Thoracic aorta (tissue), 2 donors: ENCODE measurements at places on chromosomes 11 and 22. TPM values are rescaled to one million over a fixed set of nuclear protein-coding genes. Genes with fewer than 3 reads are reported as not detected.

DNA sequence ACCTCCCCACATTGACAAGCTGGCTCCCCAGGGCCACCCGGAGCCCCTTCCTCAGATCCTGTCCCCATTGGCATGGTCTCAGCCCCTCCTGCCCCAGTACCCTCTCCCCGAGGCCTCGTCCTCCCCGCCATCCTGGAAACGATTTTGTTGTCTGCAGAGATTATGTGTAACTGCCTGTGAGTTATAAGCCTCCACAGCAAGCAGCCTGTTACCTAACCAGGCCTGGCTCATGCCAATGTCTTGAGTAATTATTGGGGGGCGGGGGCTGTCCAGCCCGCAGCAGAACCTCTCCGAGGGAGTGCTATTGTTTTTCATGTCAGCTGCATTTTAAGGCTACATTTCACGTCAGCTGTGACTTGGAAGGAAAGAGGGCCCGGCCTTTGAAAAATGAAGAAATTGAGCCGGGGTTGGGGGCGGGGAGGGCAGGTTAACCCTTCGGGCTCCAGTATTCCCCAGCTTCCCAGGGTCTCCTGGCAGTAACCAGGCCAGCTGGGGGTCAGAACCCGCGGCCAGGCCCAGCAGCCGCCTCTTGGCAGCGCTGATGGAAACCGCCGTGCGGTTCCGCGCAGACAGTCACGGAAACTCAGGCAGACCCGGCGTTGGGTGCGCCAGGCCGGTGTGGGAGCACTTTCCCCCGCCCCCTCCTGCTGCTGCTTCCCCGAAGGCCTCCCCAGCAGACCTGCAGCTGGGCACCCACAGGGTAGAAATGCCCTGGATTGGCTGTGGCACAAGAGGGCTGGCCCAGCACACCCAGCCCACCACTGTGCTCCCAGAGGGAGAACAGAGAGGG is 59.5 kb downstream of the CDKN1C start:
- DNase-seq: peak; percentile 62

DNA sequence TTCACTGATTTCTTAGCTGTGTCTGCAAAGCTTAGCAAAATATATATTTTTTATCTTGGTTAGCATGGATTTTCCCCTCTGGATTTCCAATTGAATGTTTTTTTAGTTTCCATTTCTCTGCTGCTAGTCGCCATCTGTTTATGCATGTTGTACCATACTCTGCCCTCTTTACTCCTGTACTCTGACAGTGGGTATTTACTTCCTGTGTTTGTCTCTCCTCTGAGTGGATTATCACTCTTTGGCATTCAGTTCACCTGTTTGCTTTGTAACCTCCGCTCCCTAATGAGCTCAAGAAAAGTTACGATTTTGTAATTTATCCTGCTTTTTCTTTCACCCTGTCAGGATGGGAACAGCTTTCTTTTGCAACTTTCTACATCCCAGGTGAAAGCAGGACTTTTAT is 59.1 kb downstream of the PDHX start:
- no peak for DNase-seq

GRCh38 chr11:120819003-120819402 is 204.9 kb upstream of the TBCEL start:
- no peak for DNase-seq

DNA sequence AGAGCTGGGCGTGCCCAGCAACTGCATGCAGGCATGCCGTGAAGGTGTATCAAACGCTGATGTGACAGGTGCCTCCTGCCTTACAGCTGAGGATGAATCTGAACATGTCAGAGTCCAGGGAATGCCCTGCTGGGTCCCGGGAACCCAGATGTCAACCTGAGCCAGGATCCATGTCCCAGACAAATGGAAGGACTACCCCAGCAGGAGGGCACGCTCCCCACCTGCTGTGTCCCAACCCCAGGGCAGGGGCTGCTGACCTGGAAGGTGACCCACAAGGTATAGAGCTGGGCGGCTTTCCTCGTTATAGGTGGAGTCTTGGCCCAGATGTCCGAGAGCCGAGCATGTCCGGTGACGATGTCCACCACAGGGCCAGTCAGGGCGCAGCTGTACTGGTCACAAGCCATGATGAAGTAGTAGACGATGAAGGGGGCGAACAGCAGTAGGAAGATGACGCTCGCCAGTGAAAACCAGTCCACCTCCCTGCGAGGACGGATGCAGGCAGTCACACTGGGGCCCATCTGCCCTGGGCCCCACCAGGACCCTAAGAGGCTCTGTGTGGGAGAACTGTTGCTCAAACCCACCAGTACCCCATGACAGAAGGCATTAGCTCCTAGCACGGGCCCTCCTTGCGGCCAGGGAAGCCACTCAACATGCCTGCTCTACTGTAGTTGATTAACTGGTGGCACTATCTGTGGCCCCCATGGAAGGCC is 4.3 kb downstream of the DHCR7 start:
- no peak for DNase-seq

DNA sequence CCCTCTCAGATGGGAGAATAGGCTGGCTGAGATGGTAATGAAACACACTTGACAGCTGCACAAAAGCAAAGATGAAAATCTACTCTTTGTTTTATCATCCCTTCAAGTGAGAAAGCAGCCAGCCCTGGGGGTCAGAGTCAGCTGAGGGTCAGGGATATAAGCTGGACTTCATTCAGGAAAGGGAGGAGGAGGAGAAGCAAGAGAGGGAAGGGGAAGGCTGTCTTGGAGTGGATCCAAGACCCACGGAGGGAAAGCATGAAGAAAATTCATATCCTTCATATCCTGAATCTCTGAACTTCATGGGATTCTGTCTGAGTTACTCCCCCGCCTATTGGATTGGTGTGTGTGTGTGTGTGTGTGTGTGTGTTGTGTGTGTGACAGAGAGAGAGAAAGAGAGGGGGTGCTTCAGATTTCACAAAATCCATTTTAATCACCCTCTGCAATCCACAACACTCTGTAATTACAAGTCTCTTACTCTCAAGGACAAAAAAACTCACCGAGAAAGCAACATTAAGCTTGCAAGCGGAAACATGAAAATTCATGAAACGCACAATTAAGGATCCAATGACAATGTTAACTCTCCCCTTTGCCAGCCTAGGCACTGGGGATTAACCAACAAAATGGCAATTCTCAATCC is 327.7 kb downstream of the TENM4 start:
- DNase-seq: no peak

DNA sequence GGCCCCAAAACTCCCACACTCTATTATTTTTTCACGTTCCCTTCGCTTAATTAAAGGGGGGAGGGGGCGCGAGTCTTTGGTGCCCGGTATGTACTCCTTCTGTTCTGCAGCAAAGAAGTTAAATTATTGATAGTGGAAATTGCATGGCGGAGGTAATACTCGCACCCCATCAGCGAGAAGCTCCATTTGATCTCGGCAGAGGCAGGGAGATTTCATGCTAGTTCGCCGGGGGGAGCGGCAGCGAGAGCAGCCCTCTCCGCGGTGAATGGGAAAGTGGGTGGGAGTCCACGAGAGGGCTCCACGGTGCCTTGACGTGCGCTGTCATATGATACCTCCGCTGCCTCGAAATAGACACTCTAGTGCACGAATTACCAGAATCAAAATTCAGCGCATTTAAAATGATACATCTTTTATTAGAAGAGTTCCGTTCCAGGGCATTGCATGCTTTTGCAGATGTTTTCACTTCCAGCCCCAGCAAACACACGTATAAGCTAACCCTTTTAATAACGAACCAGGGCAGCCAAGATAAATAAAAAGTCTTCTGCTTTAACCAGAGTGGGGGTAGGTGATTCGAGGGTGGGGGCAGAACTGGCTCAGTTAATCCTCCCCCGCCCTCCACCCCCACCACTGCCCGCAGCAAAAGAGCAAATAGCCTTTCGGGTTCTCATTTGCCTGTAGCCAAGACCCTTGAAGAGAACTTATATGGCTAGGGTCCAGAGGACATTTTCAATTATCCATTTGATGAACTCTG is 1.3 kb upstream of the BDNF start:
- no peak for DNase-seq

DNA sequence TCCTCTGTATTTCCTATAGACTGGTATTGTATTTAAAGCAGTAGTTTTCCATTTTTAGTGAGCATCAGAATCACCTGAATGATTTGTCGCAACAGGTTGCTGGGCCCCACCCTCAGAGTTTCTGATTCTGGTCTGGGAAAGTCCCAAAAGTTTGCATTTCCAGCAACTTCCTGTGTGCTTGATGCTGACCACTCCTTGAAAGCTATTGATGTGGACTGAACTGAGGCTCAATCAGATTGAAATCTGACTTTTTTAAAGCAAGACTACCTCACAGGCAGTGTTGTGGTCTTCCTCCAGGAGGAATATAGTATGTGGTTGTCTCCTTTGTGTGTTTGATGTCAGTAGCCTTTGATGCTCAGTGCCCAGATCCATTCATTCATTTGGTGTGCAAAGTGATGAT is 17.2 kb upstream of the MPZL2 start:
- DNase-seq: no peak

- no peak for DNase-seq
Observed at GRCh38 chr11:63887386-63887999, 29.5 kb downstream of the RCOR2 start.

DNA sequence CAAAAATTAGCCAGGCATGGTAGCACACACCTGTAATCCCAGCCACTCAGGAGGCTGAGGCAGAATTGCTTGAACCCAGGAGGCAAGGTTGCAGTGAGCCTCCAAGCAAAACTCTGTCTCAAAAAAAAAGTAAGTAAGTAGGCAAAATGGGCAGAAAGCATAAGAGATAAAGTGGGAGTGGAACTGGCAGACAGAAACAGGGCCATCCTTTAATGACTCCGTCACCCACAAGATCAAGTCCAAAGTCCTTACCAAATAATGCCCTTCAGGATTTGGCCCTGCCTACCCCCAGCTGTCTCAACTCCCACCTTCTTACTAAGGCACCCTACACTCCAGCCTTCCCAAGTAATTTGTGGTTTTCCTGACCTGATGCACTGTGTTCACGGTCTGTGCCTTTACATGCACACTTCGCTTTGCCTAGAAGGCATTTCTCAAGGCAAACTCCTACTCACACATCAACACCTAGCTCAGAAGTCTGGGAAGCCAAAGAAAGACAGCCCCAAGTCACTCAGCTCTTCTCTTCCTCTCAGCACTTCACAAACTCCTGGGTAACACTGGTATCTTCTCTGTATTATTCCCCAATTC is 6.1 kb downstream of the MAPK1 start:
- no peak for DNase-seq

- DNase-seq: no peak
Observed at GRCh38 chr11:97364047-97364446, 974.2 kb downstream of the JRKL start.

GRCh38 chr11:112961146-112961668 is at the start of gene NCAM1:
Gene NCAM1, plus strand, starts transcription at chr11:112961420.
- peak; percentile 5 for DNase-seq

DNA sequence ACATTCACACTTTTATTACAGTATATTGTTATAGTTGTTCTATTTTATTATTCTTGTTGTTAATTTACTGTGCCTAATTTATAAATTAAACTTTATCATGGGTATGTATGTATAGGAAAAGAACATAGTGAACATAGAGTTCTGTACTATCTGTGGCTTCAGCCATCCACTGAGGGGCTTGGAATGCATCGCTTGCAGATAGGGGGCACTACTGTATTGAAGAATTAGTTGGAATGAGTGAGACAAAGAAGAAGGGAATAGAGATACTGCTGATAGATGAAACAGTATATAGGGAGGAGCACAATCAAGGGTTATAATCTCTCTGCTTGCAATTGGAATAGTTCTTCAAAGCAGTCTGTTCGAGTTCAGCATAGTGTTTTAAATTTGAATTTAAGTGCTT is 432.2 kb downstream of the RAB38 start:
- no peak for DNase-seq

DNA sequence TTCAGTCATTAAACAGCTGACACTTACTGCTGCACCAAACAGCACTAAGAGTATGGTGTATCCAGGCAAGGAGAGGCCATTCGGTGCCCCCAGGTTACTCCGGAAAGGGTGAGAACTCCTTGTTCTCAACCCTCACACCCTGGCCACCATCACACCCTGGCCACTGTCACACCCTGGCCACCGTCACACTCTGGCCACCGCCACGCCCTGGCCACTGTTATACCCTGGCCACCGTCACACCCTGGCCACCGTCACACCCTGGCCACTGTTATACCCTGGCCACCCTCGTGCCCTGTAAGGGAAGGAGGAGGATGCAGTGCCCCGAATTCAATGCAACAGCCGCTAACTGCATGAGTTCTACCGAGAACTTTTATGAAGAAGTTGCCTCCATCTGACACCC is 644.4 kb downstream of the TBC1D22A start:
- DNase-seq: no peak

- no peak for DNase-seq
Observed at GRCh38 chr22:38570779-38571364, 889 bp upstream of the DMC1 start.

DNA sequence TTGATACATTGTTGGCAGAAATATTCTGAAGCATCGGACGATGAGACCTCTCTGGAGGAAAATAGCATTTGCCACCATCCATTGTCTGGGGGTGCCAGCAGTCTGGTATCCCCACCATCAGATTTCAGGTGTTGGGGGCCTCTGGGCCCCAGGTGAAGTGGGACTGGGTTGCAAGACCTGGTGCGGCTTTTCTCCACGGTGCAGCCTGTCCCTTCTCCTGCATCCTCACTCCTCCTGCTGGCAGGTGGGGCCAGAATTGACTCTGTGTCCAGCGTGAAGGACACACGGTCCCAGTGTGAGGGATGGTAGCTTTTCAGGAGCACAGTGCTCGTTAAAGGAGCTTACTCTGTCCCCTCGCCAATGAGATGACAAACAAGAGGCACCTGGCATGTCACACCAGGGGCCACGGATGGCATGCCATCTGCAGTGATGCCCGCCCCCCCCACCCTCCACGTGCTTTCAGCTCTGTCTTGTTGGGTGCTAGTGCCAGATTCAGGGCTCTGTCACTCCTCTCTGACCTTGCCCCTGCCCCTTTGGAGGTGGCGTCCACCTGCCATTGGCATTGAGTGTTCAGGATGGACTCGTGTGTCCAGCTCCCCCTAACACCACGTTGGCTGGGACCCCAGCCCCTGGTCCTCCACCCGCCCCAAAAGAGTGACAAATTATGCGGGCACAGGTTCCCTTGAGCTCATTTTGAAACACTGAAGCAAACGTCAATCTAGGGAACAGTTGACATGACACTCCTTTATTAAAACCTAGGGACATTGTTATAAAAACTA is 62.4 kb downstream of the PARVG start:
- DNase-seq: no peak

GRCh38 chr22:40436505-40437431 is 66.4 kb downstream of the SGSM3 start:
- DNase-seq: no peak

DNA sequence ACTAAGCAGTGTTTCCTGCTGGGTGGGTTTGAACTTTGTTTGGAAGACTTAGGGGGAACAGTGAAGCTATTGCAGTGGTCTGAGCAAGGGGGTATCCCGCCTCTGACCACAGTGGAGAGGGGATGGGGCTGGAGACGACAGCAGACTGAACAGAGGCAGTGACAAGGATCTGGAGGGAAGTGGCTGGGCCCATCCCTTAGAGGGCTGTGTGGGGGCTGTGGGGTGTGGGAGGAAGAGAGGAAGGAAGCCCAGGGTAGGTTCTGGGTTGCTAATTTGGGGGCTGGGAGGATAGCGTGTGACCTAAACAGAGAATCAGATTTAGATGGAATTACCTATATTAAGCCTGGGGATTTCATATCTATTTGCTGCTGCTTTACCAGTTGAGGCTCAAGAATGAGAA is 70.7 kb downstream of the BMAL1 start:
- DNase-seq: no peak

Gene GAS2
- not detected for total RNA-seq

Gene DERL3
- 2.5 TPM for total RNA-seq

Gene CACNA1I
- total RNA-seq: 0.21 TPM

Gene ZNHIT2
- total RNA-seq: 10.0 TPM

Gene ASPHD2
- total RNA-seq: 2.6 TPM

Gene PELI3
- total RNA-seq: 47.1 TPM

Gene AAMDC
- 41.3 TPM for total RNA-seq

Gene MSANTD2
- total RNA-seq: 16.4 TPM

Gene PDGFB
- total RNA-seq: 12.6 TPM

Gene PPP2R1B
- 34.5 TPM for total RNA-seq
